ENCODE measurements at places on chromosomes 5 and 9.
A peak's percentile ranks its signal among the peaks of the same experiment; 100 is the strongest.

GRCh38 chr9:127767410-127767809 is 11.1 kb downstream of the SH2D3C start:
- DNase-seq = no peak

DNA sequence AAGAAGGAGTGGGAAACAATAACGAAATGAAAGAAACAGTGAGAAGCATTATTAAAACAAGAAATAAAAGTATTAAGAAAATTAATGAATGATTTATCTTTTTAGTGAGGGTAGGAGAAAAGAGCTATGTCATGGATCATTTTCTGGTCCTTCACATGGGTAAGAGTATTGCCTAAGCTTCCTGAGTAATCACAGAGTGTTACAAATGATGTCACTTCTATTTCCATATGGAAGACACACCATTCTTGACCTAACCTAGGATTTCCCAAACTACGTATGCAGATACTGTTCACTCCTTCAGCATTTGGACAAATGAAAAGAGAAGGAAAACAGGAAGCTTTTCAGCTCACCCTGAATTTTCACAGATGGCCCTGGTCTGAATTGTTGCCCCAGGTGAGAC is 3.3 kb upstream of the TSLP start:
- peak; percentile 69 for DNase-seq

DNA sequence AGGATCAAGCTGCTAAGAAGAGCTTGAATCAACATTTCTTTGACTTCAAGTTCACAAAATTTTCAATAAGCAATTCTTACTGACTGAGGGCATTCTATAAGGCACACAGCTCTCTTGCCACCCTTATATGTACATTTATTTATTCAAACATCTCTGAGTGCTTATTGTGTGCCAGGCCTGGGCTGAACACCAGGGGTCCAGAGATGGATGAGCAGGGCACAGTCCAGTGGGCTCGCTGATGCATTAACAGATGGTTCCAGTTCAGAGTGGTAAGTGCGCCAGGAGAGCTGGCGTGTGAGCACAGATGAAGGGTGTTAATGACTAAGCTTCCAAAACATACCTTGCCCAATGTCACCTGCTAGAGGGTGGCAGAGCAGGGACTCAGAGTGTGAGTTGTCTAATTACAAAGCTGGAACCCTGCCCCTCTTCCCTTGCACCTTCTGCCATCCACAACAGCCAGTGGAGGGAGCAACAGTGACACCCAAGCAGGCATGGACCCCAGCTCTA is 24.6 kb downstream of the ALG2 start:
- no peak for DNase-seq

DNA sequence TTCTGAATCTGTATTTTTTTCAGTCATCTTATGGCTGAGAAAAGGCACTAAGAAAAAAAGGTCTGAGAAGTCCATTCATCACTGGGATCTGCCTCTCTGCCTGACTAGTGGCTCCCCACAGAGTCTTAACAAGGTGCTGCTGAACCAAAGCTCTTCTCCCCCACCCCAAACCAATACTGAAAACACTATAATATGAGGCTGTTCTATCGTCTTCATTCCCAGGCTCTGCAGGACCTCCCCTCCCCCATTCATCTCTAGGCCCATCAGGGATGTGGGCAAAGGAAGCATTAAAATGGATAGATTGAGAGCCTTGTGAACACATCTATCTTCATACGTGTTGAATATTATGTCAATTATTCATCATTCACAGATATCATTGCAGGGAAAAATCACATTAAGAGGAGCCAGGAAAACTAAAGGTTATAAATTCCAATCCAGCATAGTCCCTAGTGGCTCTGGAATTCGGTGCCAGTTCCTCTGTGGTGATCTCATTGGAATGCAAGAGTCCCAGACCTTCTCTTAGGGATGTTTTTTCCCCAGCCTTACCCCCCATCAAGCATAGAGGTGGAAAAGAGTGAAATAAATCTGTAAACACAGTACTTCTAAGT is 44.3 kb upstream of the GPR151 start:
- no peak for DNase-seq
